NCI-H226 (cell line): ENCODE measurements at places on chromosomes 7 and 10.

GRCh38 chr7:28142650-28143049 is 37.9 kb downstream of the JAZF1 start:
- DNase-seq = no peak

GRCh38 chr10:125038637-125039036 is 96.7 kb downstream of the ZRANB1 start:
- DNase-seq = no peak

DNA sequence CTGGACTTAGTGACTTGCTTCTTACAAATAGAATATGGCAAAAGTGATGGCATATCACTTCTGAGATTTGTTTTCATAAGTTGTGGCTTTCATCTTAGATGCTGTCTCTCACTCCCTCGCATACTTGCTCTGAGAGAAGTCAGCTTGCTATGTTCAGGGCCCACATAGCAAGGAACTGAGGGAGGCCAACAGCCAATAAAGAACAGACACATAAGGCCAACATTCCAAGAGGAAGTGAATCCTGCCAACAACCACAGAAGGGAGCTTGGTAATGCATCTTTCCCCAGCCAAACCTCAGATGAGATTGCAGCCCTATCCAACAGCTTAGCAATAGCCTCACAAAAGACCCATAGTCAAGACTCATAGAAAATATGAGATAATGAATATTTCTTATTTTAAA is 39.2 kb upstream of the DMTF1 start:
- DNase-seq = peak; percentile 72

DNA sequence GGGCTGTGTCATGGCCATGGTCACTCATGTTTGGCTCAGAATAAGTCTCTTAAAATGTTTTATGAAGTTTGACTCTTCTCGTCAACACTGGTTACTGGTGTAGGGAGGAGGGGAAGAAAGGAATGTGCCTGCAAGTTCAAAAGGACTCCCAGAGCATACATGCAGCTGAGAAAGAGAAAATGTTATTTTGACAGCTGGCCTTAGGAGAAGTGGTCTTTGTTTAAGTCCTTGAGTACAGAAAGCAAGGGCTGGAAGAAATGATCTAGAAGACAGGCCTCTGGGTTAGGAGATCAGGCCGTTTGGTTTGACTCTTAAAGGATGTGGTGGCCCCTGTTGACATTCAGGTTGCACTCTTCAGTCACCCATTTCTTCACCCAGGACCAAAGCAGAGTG is 245.5 kb downstream of the REEP3 start:
- no peak for DNase-seq

- no peak for DNase-seq
These were observed 157.4 kb downstream of the FRMD4A start for GRCh38 chr10:14173391-14173705.

DNA sequence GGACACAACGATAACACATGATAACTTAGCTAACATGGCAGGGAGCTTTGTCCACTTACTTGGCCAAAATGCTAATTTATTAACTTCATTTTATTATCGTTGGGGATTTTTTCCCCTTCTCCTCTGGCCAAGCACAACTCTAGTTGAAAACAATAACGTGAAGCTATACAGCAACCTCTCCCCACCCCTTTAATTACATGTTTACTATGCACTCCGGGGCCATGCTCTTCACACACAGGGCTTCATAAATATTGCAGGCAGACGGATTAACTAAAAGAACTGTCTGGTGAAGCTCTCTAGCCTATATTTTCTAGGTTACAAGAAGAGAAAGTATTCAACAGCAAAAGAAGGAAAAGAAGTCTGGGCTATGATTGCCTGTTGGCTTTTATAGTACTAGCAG is 51.7 kb downstream of the XRCC2 start:
- DNase-seq = no peak

- no peak for DNase-seq
These were observed 29.1 kb upstream of the LRGUK start for GRCh38 chr7:134098072-134098471.

DNA sequence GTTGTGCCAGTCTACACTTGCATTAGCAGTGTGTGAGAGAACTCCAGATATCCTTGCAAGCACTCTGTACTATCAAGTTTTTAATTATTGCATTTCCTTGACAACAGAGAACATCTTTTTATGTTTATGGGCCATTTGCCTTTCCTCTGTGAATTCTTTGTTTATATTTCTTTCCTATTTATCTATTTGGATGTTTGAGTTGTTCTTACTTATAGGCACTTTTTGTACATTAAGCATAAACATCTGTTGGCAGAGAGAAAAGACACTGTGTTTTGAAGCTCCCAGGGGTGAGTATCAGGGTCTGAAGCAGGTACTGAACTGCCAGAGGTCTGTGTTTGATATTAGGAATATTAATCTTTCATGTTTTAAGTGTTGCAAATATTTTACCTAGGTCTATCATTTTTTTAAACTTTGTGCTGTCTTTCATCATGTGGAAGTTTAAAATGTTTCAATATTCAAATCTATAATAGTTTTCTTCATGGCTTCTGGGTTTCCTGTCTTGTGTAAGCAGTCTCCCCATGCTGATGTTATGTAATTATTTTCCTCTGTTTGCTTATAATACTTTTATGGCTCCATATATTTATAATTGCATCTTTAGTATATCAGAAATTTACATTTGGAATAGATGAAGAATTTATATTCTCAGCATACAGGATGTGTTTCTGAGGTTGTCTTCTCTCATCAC is 17.7 kb upstream of the PDCD4 start:
- no peak for DNase-seq

- DNase-seq = no peak
These were observed 57.6 kb downstream of the SGMS1 start for GRCh38 chr10:50566150-50566549.

- DNase-seq = peak; percentile 68
These were observed 13.9 kb downstream of the NAPEPLD start for GRCh38 chr7:103134836-103135554.

DNA sequence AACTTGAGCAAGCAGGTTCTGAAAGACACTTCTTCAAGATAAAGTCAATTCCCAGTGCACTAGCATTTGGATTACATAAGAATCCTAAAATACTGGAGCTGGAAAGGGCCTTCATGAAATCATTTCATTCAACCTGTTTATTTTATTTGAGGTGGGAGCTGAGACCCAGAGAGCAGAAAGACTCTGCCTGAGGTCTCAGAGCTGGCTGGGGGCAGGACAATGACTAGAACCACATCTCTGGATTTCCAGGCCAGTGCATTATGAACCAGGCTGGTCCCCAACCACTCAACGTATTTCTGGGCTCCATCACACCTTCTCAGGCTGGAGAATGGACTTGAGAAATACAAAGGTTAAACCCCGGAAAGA is 8.4 kb downstream of the ANXA11 start:
- no peak for DNase-seq

- no peak for DNase-seq
These were observed 21.8 kb downstream of the UPP1 start for GRCh38 chr7:48110868-48111267.

GRCh38 chr7:41809529-41809939 is 106.6 kb upstream of the INHBA start:
- peak; percentile 76 for DNase-seq

DNA sequence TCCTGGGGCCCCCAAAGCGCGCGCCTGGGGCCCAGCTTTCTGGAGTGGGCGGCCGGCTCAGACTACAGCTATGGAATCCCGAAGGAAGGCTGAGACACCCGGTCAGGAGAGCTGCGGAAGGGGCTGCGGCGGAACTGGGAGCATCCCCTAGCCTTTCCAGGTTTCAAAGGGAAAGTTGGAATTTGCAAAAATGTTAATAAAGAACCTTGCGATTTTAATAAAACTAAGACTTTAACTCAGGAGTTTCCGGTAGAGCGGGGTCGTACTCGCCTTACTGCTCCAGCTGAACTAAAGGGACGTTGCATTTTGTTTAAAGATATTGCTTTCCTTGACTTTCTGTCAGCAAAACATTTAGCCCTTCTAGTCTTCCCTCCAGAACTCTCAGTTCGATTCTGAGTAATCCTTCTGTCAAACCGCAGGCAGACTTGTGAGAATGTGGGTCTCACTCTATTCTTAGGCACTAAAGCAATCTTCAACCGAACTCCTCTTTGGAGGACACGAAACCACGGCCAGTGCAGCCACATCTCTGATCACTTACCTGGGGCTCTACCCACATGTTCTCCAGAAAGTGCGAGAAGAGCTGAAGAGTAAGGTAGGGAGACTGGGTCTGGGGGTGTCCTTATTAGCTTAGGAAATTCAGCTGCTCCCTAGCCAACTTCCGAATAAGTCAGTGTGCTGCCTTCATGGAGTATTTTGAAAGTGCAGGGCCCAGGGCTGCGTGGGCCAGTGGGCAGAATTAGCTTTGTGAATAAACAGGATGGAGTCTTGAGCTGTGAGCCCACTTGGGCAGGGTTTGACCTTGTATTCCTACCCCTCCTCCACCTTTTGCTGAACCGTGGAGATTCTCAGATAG is 1.9 kb downstream of the CYP26A1 start:
- no peak for DNase-seq

DNA sequence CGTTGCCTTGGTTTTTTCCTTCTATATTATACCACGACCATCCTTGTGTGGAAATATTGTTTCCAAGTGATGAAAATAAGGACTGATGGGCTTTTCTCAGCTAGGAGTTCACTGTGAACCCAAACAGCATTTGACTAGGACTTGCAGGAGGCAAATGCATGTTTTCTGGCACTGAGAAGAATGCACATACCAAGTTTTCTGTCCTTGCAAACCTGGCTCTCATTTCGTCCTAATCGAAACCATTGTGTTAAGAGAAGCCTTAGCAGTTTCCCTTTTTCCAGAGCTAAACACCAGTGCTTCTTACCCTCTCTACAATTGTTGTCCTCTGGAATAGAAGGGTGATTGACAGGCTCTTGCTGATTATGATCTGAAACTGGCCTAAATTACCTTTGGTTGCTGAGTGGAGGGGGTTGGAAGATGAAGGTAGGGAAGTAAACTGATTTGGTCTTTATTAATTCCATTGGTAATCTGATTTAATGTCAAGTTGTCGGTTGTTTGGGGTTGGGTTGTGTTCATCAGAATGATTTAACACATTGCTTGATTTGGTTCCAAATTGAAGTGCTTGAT is 33.1 kb upstream of the ELMO1 start:
- DNase-seq = no peak
